Pancreas (tissue), 10 donors: ENCODE measurements at places on chromosomes 6 and 20. TPM values are rescaled to one million over a fixed set of nuclear protein-coding genes. Genes with fewer than 3 reads are reported as not detected.

Gene DLL1
- total RNA-seq: 19.6 TPM

Gene RIPOR3
- 1.3 TPM for total RNA-seq

Gene NDUFAF4
- 12.7 TPM for total RNA-seq

Gene OR2J3
- total RNA-seq: not detected

Gene WFDC12
- total RNA-seq: not detected

Gene FAM209B
- 0.28 TPM for total RNA-seq

DNA sequence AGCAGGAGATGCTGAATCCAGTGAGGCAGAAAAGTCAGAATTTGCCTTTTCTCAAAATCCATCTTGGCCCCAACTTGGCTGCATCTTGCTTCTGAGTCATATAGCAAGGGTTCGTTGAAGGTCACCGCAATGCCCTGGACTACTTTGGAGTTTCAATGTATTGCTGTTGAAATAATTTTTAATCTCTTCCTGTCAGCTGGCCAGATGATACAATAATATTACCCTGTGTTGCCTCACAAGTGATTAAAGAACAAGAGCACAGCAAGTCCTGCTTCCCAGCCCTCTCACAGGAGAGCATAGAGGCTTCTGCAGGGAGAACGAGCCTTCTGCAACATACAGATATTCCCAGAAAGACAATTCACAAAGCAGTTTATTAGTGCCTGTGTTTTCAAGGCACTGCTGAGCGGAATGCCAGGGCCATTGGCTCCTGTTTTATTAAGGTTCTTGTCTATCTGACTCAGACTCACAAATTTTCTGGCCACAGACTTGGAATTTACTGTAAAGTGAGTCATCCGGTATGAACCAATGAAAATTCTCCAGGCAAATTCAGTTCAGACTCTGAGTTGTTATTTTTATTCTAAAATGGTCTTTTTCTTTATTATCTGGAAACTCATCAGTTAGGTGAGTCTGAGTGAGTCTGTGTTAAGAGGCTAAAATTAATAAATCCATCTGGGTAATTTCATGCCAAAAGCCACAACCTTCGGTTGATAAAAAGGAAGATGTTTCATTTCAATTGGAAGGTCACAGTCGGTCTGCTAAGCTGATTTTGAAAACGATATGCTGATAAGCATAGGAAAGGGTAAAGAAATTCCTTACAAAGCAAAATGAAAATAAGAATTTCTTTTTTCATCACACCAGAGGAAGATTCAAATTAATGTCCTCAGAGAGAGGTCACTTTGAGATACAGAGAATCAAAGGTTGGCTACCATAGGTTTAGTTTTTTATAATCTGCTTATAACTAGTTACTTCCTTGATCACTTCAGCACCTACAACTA, 289.4 kb upstream of the STXBP5 start:
- H3K27me3 ChIP-seq: no peaks in the 10 kb centered on the region
- no peaks in the 10 kb centered on the region for H3K36me3 ChIP-seq
- H3K4me1 ChIP-seq: no peaks in the 10 kb centered on the region
- H3K4me3 ChIP-seq: no peak overlapping the region

- H3K4me1 ChIP-seq: no peaks in the 10 kb centered on the region
- no peak overlapping the region for H3K4me3 ChIP-seq
- no peak overlapping the region for H3K27ac ChIP-seq
- no peaks in the 10 kb centered on the region for H3K36me3 ChIP-seq
- no peak for DNase-seq
Observed at GRCh38 chr6:124870611-124871459, 91.4 kb upstream of the RNF217 start.

DNA sequence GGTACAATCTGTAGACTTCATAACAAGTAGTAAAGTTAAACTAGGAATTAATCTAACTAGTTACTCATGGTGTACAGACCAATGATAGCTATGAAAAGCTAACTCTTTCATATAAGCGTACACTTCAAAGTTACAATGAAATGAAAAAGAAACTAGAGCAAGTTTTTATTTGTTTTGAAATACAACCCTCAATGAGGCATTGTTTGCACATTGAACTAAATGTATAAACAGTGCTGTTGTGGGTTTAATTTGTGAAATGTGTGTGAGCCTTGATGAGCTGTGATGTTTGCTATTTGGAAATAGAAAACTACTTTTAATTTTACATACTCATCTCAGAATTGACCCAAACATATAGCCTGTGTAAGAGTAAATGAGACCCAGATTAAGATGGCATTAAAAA, 11.1 kb upstream of the EYA4 start:
- H3K27ac ChIP-seq: no peak overlapping the region
- no peaks in the 10 kb centered on the region for H3K4me1 ChIP-seq
- no peak for DNase-seq
- H3K4me3 ChIP-seq: no peak overlapping the region

DNA sequence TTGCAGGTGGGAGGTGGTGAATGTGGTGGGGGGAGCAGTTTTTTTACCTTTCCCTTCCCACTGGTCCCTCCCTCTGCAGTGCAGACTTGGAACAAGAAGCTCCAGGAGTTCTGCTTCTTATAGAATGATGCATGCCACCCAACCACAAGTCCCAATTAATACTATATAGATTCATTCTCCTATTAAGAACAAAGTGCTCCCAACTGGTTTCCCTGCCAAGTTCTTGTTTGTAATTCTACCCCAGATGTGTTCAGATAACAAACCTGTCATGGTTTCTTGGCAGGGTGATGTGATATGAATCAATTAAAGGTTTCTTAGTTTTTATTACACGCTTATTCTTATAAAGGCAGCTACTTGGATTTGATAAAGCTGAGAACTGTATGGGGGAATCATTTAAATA, 23.9 kb downstream of the HDDC2 start:
- no peak overlapping the region for H3K4me3 ChIP-seq
- H3K27me3 ChIP-seq: no peaks in the 10 kb centered on the region
- DNase-seq: no peak
- H3K4me1 ChIP-seq: no peaks in the 10 kb centered on the region

DNA sequence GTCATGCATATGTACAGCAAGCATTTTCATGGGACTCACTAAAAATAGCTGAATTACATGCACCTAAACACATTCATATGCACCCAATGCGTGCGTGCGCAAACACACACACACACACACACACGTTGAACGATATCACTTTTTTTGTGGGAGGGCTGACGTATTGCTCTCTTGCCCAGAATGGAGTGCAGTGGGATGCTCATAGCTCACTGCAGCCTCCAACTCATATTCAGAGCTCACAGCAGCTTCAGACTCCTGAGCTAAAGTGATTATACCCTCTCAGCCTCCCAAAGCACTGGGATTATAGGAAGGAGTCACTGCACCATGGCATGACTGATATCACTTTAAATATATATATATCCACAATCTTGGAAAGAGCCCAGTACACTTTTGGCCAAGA, 620.4 kb upstream of the MANEA start:
- no peak for DNase-seq
- no peaks in the 10 kb centered on the region for H3K27me3 ChIP-seq
- H3K4me1 ChIP-seq: no peaks in the 10 kb centered on the region
- H3K36me3 ChIP-seq: no peaks in the 10 kb centered on the region

GRCh38 chr20:60598528-60598927, 640.3 kb downstream of the CDH26 start:
- DNase-seq: no peak
- H3K4me3 ChIP-seq: no peak overlapping the region
- no peaks in the 10 kb centered on the region for H3K36me3 ChIP-seq
- no peaks in the 10 kb centered on the region for H3K27me3 ChIP-seq
- no peaks in the 10 kb centered on the region for H3K4me1 ChIP-seq
- H3K27ac ChIP-seq: no peak overlapping the region

DNA sequence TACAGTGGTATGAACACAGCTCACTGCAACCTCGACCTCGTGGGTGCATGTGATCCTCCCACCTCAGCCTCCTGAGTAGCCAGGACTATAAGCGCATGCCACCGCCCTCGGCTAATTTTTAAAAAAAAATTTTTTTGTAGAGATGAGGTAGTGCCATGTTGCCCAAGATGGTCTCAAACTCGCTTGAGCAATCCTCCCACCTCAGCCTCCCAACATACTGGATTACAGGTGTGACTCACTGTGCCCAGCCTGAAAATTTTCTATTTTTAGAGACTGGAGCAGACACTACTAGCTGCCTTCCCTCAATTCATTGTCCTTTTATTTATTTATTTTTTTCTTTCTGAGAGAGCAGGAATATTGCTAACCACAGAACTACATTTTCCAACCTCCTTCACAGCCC, 20.3 kb upstream of the GTF3C6 start:
- no peaks in the 10 kb centered on the region for H3K36me3 ChIP-seq
- no peaks in the 10 kb centered on the region for H3K4me1 ChIP-seq
- no peak overlapping the region for H3K27ac ChIP-seq
- H3K27me3 ChIP-seq: no peaks in the 10 kb centered on the region
- DNase-seq: no peak
- H3K4me3 ChIP-seq: no peak overlapping the region

GRCh38 chr20:41334443-41335421, 5.9 kb upstream of the LPIN3 start:
- no peak for DNase-seq
- no peak overlapping the region for H3K4me3 ChIP-seq
- no peaks in the 10 kb centered on the region for H3K27me3 ChIP-seq
- H3K4me1 ChIP-seq: no peaks in the 10 kb centered on the region
- peak overlapping the region; percentile 11 for H3K27ac ChIP-seq

DNA sequence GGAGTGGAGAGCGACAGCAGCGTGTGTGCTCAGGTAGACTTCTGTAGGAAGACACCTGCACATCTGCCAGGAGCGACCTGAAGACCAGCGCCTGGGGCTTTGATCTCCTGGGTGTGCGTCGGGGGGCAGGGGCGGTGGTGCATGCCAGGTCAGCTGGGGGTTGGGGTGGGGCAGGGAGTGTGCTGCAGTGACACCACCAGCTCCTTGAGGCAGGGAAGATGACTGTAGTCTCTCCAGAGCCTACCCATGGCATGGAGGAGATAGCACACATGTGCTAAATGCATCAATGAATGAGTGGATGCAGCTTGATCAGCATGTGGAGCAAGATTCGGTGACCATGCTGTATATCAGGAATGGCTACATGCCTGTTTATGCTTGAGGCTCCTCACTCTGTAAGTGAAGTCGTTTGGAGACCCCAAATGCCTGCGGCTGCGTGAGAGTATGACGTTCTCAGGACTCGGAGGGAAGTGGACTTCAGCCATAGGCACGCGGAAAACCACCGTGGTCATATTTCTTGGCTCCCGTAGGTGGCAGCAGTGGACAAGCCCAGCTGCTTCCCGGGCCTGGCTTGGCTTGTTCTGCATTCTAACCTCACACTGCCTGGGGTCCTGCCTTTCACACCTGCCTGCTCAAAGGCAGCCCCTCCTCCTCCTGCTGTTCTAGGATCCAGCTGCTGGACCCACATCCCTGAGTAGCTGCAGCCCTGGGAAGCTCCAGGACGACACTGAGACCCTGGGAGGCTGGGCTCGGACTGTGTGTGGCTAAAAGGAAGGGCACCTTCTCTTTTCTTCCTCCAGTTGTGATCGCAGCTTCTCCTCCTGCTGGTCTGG, 39.4 kb upstream of the KCNK16 start:
- H3K27me3 ChIP-seq: no peaks in the 10 kb centered on the region
- no peaks in the 10 kb centered on the region for H3K36me3 ChIP-seq
- H3K27ac ChIP-seq: no peak overlapping the region
- DNase-seq: peak; percentile 77
- no peaks in the 10 kb centered on the region for H3K4me1 ChIP-seq

DNA sequence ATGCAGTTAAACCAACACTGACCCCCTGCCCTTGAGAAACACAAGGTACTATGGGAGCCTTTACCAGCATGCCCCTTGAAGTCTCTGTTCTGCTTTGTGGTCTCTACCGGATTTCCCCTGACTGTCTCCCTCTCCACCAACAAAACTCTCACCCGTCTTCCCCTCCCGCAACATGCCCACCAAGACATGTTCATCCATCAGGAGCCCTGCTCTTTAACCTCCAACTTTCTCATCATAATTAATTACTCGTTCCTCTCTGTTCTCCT, 1.1 kb downstream of the ZNF165 start:
- H3K27ac ChIP-seq: peak overlapping the region; percentile 83
- peaks cover 9% of the 10 kb centered on the region for H3K36me3 ChIP-seq
- DNase-seq: no peak
- H3K27me3 ChIP-seq: no peaks in the 10 kb centered on the region

GRCh38 chr6:93123585-93123984, 295.8 kb downstream of the EPHA7 start:
- no peak for DNase-seq
- no peak overlapping the region for H3K27ac ChIP-seq

GRCh38 chr6:21740376-21741124, 147.0 kb downstream of the SOX4 start:
- DNase-seq: no peak
- no peaks in the 10 kb centered on the region for H3K36me3 ChIP-seq
- H3K4me1 ChIP-seq: peaks cover 15% of the 10 kb centered on the region
- peak overlapping the region; percentile 57 for H3K27ac ChIP-seq

- no peak for DNase-seq
- H3K36me3 ChIP-seq: no peaks in the 10 kb centered on the region
- no peaks in the 10 kb centered on the region for H3K4me1 ChIP-seq
- no peak overlapping the region for H3K27ac ChIP-seq
- no peak overlapping the region for H3K4me3 ChIP-seq
Observed at GRCh38 chr20:8901237-8902025, 167.5 kb upstream of the PLCB4 start.

DNA sequence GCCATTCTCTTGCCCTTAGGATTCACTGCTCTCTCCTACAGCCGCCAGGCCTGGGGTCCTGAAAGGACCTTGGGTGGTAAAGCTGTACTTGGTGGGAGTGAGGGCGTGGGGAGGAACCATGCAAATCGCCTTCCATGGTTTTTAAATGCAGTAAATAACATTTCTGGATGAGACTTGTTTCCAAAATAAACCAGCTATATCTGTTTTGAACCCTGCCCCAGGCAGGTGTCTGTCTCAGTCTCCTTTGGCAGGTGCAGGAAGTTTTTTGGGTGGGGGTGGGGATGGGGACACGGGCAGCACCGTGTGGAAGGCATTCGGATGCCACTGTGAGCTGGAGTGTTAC, 14.3 kb downstream of the ITPA start:
- H3K4me1 ChIP-seq: no peaks in the 10 kb centered on the region
- DNase-seq: no peak
- H3K36me3 ChIP-seq: no peaks in the 10 kb centered on the region
- no peak overlapping the region for H3K27ac ChIP-seq

GRCh38 chr6:104704191-104704590, 155.5 kb downstream of the HACE1 start:
- H3K27me3 ChIP-seq: no peaks in the 10 kb centered on the region
- H3K4me1 ChIP-seq: no peaks in the 10 kb centered on the region
- no peak for DNase-seq

- H3K27ac ChIP-seq: no peak overlapping the region
- H3K4me1 ChIP-seq: no peaks in the 10 kb centered on the region
- no peaks in the 10 kb centered on the region for H3K36me3 ChIP-seq
- no peak for DNase-seq
- H3K4me3 ChIP-seq: no peak overlapping the region
Observed at GRCh38 chr20:4545526-4545925, 176.2 kb upstream of the PRND start.
